T-helper 1 cell (primary cell): ENCODE measurements at places on chromosomes 12 and 14.

DNA sequence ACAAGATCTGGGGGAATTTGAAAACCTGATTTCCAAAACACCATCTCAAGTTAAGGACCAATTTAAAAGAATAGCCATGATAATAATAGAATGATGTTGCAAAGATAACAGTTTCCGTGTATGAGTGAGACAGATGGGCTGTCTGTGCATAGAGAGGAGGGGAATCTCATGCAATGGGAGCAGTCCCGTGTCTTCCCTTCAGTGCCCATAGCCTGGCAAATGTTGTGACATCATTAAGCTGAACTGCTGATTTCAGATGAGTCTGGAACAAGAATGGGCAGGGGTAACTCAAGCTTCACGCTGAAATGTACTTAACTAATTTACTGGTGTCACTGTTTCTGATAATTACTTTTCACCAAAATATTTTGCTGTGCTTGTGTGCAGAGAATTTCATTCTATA, 454.0 kb downstream of the FOXG1 start:
- no peak for DNase-seq

DNA sequence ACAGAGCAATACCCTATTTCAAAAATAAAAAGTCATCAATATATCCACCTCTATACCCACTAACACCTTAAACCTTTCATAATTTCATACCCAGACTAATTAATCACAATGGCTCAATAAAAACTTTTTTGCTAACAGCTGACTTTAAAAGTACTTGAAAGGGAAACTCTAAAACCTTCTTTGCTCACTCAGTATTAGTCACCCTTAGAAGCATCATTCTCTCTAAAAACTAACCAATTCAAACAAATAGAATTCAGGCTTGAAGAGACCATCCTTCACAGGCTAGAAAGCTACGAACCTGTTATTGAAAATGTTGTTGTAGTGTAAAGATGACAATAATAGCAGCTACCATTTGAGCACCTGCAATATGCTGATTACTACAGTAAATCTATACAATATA, 37.2 kb downstream of the HECTD1 start:
- no peak for DNase-seq

GRCh38 chr12:116640281-116640680, 81.1 kb downstream of the MAP1LC3B2 start:
- DNase-seq = no peak

DNA sequence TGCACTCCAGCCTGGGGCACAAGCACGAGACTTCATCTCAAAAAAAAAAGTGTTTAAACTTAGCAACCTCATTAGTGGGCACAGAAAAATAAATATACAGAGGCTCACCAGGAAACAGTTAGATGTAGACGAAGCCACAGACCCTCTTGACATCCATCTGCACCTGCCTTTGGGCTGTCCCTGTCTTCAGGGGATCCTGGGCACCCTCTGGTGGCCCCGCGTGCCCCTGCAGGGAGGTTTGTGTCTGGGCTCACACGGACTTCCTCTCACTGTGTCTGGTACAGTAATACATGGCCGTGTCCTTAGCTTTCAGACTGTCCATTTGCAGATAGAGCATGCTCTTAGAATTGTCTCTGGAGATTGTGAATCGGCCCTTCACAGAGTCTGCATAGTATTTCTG, 916.5 kb downstream of the TMEM121 start:
- peak; percentile 35 for DNase-seq

- peak; percentile 87 for DNase-seq
Observed at GRCh38 chr12:69470189-69471075, at the start of gene FRS2. Gene FRS2, plus strand, starts transcription at chr12:69470388. Its CDS starts 98,643 bp downstream, at chr12:69569031.

- no peak for DNase-seq
Observed at GRCh38 chr12:111218499-111218898, 150.4 kb downstream of the PHETA1 start.

DNA sequence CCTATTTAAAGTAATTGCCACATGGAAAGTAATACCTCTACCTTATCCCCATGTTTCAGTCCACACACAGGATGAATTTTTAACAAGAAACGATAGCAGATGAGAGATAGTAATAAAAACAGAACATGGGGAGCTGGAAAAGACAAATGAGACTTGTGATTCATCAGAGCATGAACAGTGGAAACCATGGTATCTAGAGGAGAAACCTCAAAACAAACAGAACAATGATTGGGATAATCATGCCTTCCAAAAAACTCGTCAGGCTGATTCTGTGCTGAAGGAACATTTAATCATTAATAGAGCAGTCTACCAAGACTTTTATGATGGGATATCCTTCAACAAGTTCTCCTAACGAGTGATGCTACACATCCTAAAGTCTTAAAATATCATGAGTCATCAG, 1390.7 kb downstream of the FSCB start:
- DNase-seq = no peak

- DNase-seq = no peak
Observed at GRCh38 chr12:122026706-122027333, 5.1 kb downstream of the BCL7A start.
